ENCODE measurements at places on chromosomes 11 and 22. TPM values are rescaled to one million over a fixed set of nuclear protein-coding genes. Genes with fewer than 3 reads are reported as not detected.

DNA sequence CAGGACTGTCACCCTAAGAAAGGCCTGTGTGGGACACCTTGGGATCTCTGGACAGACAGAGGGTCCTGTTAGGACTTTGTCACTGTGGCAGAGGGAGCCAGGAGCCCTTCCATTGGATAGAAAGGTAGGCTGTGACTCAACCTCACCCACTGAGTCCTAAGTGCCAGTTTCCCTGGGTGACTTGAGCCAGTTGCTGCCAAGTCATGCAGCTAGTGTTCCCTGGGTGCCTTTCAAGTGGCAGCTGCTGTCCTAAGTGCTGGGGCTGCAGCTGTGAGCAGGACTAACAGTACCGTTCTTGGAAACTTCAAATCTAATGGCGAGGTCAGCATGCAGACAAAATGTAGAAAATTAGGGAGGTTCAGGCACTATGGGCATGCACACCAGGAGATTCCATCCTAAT, 393.7 kb downstream of the TMEM135 start:
- no peaks in the 10 kb centered on the region for H3K4me1 ChIP-seq
- H3K36me3 ChIP-seq = no peaks in the 10 kb centered on the region
- no peak overlapping the region for H3K4me3 ChIP-seq
- DNase-seq = no peak

DNA sequence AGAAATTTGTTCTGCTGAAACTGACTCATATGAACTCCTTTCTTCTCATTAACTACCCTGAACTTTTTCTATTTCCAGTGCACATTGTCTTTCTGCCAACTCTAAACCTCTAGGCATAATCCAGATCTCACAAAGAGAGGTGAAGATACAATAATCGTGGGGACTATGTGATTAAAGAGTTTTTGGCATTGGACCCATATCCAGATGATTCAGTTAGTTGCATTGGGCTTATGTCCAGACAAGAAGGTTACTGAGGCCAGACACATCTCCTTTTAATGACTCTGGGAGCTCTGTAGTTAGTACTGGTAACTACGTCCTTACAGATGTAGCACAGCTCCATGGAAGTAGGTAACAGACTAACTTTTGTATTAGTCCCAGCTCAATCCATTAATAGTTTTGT, 273.0 kb downstream of the CASP12 start:
- no peak overlapping the region for H3K27ac ChIP-seq
- no peak overlapping the region for H3K4me3 ChIP-seq
- H3K27me3 ChIP-seq = no peaks in the 10 kb centered on the region
- DNase-seq = no peak

GRCh38 chr11:62839050-62839945, at the start of gene WDR74:
Gene WDR74 (minus strand): TSS chr11:62839590. CDS start chr11:62839570, 20 bp downstream.
- no peaks in the 10 kb centered on the region for H3K27me3 ChIP-seq
- DNase-seq = peak; percentile 96
- no peak within 1 kb of the TSS for H3K4me3 ChIP-seq
- H3K36me3 ChIP-seq = peaks cover 19% of the 10 kb centered on the region
- H3K4me1 ChIP-seq = peaks cover 28% of the 10 kb centered on the region
- no peak within 1 kb of the TSS for H3K27ac ChIP-seq

- no peak overlapping the region for H3K4me3 ChIP-seq
- H3K4me1 ChIP-seq = peaks cover 43% of the 10 kb centered on the region
- H3K27ac ChIP-seq = no peak overlapping the region
- no peak for DNase-seq
- H3K27me3 ChIP-seq = peaks cover 59% of the 10 kb centered on the region
These were observed 6.9 kb downstream of the CLCF1 start for GRCh38 chr11:67366546-67366945.

GRCh38 chr11:12640926-12641849, 33.0 kb upstream of the TEAD1 start:
- no peak for DNase-seq
- H3K27me3 ChIP-seq = peaks cover 5% of the 10 kb centered on the region
- no peak overlapping the region for H3K27ac ChIP-seq
- H3K36me3 ChIP-seq = peaks cover 2% of the 10 kb centered on the region
- no peaks in the 10 kb centered on the region for H3K4me1 ChIP-seq

GRCh38 chr11:129917231-129917630, 21.9 kb upstream of the NFRKB start:
- no peak for DNase-seq
- peaks cover 5% of the 10 kb centered on the region for H3K4me1 ChIP-seq
- peaks cover 9% of the 10 kb centered on the region for H3K36me3 ChIP-seq
- H3K4me3 ChIP-seq = no peak overlapping the region
- no peaks in the 10 kb centered on the region for H3K27me3 ChIP-seq

DNA sequence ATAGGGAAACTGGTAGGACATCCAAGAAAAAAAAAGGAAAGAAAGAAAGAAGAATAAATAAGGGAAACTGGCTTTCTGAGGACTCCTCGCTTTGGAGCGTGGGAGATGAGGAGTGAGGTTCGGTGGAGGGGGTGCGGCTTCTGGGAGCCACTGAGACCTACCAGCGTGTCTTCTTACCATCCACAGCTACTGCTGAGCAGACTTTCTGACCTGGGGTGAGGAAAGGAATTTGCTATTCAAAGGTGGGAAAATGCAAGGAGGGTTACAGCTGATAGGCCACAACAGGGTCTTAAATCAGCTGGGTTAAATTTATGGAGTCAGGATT, 488 bp upstream of the SELENOM start:
- no peak overlapping the region for H3K27ac ChIP-seq
- DNase-seq = no peak
- H3K36me3 ChIP-seq = no peaks in the 10 kb centered on the region
- peaks cover 12% of the 10 kb centered on the region for H3K27me3 ChIP-seq
- peak overlapping the region; percentile 78 for H3K4me3 ChIP-seq

DNA sequence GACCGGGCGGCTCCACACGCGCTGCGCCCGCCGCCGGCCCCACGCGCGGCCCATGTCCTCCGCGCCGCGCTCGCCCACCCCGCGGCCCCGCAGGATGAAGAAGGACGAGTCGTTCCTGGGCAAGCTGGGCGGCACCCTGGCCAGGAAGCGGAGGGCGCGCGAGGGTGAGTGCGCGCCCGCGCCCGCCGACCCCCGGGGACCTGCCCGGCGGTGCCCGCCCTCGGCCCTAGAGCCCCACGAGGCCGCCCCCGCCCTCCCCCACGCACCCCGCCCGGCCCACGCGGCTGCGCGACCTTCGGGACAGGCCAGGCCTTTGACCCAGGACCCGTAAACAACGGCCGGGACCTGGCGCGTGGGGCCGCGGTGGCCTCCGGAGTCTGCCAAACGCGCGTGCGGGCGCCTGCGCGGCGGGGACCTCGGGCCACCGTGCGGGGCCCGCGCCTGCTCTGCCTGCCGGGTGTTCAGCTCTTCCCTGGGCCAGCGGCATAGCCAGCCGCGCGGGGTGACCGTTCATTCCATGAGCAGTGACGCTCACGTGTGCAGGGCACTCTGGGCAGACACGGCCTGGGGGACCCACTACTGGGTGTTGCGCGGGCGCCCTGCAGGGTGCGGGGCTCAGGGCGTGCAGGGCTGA, at the start of gene PARVB:
Gene PARVB, plus strand, starts transcription at position 15 of the 634 bp plus-strand sequence. Its CDS starts 38 bp downstream, at position 53.
- peaks cover 52% of the 10 kb centered on the region for H3K4me1 ChIP-seq
- peaks cover 4% of the 10 kb centered on the region for H3K36me3 ChIP-seq
- H3K4me3 ChIP-seq = peak within 1 kb of the TSS; percentile 85
- DNase-seq = peak; percentile 46

- no peaks in the 10 kb centered on the region for H3K4me1 ChIP-seq
- H3K4me3 ChIP-seq = no peak overlapping the region
- no peak overlapping the region for H3K27ac ChIP-seq
- H3K27me3 ChIP-seq = no peaks in the 10 kb centered on the region
These were observed 7.4 kb upstream of the BLID start for GRCh38 chr11:122123263-122123929.

DNA sequence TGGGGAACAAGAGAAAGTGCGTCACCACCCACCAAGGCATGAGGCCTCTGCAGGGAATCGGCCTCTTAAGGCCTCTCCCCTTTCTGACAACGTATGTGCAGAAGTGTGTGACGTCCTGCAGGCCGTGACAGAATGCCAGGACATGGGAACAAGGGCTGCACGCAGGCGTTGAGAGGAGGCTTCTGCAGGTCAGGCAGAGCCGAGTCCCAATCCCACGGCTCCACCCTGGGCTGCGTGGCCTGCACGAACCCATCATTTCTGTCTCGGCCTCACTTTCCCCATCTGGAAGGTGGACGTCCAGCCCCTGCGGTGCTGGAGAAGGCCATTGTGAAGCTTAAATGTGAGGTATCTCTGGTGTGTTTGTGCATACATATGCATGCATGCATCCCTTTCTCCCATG, 61.8 kb downstream of the SHANK2 start:
- no peaks in the 10 kb centered on the region for H3K36me3 ChIP-seq
- H3K4me1 ChIP-seq = no peaks in the 10 kb centered on the region
- no peaks in the 10 kb centered on the region for H3K27me3 ChIP-seq
- H3K27ac ChIP-seq = no peak overlapping the region
- DNase-seq = no peak

DNA sequence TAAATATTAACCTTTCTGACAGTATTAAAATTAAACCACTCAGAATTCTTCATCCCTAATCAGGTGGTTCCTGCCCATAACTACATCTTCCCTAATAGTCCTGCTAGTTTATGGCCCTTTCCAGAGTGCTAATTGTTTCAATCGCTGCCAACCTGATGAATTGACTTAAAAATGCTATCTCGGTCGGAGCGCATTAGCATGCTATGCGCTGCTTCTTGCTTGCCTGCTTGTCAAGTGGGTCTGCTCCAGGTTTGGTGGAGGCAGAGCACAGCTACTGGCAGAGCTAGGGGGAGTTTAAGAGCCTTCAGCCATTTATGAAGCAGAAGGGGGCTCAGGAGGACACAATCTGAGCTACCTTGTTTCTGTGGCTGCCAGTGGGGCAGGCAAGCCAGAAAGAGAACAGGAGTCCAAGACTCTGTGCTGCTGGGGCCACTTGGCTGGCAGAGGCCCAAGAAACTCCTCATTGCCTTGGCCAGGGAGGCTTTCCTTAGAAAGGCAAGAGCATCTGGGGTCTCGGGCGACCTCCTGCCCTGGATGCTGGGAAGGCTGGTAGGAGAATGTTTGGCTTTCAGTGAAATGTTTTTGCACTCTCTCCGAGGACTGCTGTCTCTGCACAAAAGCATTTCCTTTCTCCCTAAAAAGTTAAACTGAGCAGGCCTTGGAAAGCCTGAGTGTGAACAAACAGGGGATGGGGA, 62.1 kb upstream of the PHOX2A start:
- H3K36me3 ChIP-seq = no peaks in the 10 kb centered on the region
- no peaks in the 10 kb centered on the region for H3K4me1 ChIP-seq
- no peak overlapping the region for H3K27ac ChIP-seq
- H3K27me3 ChIP-seq = no peaks in the 10 kb centered on the region

GRCh38 chr11:131121426-131122333, 205.4 kb upstream of the SNX19 start:
- H3K27ac ChIP-seq = no peak overlapping the region
- H3K36me3 ChIP-seq = no peaks in the 10 kb centered on the region
- H3K4me3 ChIP-seq = no peak overlapping the region
- no peaks in the 10 kb centered on the region for H3K27me3 ChIP-seq
- no peaks in the 10 kb centered on the region for H3K4me1 ChIP-seq

GRCh38 chr11:20605602-20606091, 6.2 kb downstream of the SLC6A5 start:
- peaks cover 88% of the 10 kb centered on the region for H3K27me3 ChIP-seq
- H3K4me3 ChIP-seq = no peak overlapping the region
- H3K36me3 ChIP-seq = peaks cover 1% of the 10 kb centered on the region
- no peak for DNase-seq
- H3K4me1 ChIP-seq = peaks cover 6% of the 10 kb centered on the region

DNA sequence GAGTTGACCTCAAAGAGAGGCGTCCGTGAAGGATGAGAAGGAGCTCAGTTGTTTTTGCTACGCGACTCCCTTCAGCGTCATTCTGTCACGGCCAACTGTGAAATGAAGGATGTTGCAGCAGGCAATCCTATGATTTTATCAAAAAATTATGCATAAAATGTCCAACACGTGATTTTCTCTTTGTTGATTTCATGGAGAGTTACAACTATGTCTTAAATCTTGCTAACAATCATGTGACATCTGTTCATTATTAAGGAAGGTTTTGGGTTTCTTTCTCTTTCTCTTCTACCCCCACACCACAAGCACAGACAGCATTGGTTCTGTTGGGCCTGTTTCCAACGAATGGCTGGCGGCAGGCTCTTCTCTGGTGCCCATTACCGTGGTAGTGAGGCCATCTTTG, 3.7 kb downstream of the KRTAP5-4 start:
- H3K27ac ChIP-seq = no peak overlapping the region
- H3K27me3 ChIP-seq = peaks cover 19% of the 10 kb centered on the region
- no peaks in the 10 kb centered on the region for H3K36me3 ChIP-seq
- H3K4me1 ChIP-seq = peaks cover 5% of the 10 kb centered on the region
- no peak overlapping the region for H3K4me3 ChIP-seq

DNA sequence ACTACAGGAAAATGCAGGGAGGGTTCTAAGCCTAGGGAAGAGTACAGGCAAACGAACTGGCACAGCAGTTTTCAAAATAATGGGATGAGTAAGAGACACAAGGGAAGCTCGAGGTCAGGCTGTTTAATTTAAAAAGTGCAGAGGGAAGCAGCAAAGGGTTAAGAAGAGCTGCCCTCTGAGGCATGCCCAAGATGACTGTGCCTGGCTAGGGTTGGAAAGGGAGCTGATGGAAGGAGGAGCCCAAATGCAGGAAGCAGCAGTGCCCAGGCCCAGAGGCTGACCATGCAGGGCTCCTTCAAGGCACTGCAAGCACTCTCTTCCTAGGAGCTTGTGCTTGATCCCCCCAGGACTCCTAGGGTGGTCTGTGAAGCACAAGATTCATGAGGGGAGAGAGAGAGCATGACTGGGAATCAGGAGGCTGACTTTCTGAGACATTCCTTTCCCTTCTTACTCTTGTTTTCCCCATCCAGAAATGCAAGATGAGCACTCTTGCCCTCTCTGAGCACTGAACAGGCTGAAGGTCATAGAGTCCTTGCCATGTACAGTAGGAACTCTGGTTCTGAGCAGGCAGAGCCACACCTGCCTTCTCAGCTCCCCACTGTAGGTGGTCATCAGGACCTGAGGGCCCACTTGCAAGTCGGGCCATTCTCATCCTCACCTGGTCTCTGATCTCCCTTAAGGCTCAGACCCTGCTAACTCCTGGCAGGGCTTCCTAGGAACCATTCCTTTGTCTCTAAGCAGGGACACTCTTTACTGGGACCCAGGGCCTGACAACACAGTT, 46.7 kb upstream of the DRD2 start:
- H3K4me3 ChIP-seq = no peak overlapping the region
- H3K4me1 ChIP-seq = no peaks in the 10 kb centered on the region
- no peak overlapping the region for H3K27ac ChIP-seq
- H3K36me3 ChIP-seq = no peaks in the 10 kb centered on the region
- DNase-seq = no peak

- H3K4me3 ChIP-seq = no peak overlapping the region
- H3K27me3 ChIP-seq = no peaks in the 10 kb centered on the region
- no peaks in the 10 kb centered on the region for H3K4me1 ChIP-seq
- no peaks in the 10 kb centered on the region for H3K36me3 ChIP-seq
These were observed 592.8 kb upstream of the ARHGAP42 start for GRCh38 chr11:100094121-100094865.

GRCh38 chr11:45663486-45664375, 1.7 kb downstream of the CHST1 start:
- no peak overlapping the region for H3K4me3 ChIP-seq
- H3K4me1 ChIP-seq = no peaks in the 10 kb centered on the region
- no peaks in the 10 kb centered on the region for H3K36me3 ChIP-seq
- no peak for DNase-seq

- H3K36me3 ChIP-seq = no peaks in the 10 kb centered on the region
- H3K27me3 ChIP-seq = peaks cover 12% of the 10 kb centered on the region
- DNase-seq = no peak
- no peaks in the 10 kb centered on the region for H3K4me1 ChIP-seq
- H3K4me3 ChIP-seq = no peak overlapping the region
These were observed 563.0 kb downstream of the BRD1 start for GRCh38 chr22:49264696-49265095.

Gene NEFH
- total RNA-seq = 6.0 TPM

Gene C11orf86
- not detected for total RNA-seq

Gene SPTY2D1
- total RNA-seq = 34.7 TPM

Gene NAALADL1
- 14.8 TPM for total RNA-seq

Gene OR8A1
- total RNA-seq = not detected

Gene FAM180B
- 0.21 TPM for total RNA-seq
